ENCODE measurements at places on chromosomes 7 and 10.

DNA sequence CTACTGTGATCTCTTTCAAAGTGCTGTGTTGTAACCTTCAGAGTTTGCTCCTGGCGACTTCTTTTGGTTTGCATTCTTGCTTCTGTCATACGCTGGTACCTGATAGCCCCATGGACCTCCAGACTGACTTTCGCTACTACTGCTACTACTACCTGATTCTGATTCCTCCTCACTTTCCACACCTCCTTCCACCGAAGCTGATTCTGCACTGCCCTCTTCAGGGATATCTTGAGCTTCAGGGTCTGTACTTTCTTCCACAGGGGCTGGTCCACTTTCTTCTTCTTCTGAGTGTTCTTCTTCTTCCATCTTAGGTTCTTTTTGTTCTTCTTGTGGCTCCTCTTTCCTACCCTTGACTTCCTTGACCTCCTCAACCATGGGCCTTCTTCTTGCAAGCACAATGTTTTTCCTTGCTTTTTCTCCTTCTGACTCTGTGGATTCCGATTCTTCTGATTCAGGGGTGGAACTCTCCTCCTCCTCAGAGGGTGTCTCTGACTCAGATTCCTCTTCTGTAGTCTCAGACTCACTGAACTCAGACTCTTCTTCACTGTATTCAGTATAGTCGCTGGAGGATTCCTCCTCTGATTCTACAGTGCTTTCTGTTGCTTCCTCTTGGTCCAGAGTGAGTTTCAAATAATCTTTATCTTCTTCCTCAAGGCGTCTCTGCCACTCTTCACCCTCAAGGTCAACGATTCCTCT lies 992.2 kb downstream of the PCDH15 start:
- no peak for DNase-seq

GRCh38 chr10:69086001-69086509 lies 1.8 kb upstream of the SRGN start:
- no peak for DNase-seq

GRCh38 chr10:27319752-27320431 lies 79.3 kb upstream of the ACBD5 start:
- DNase-seq = no peak

DNA sequence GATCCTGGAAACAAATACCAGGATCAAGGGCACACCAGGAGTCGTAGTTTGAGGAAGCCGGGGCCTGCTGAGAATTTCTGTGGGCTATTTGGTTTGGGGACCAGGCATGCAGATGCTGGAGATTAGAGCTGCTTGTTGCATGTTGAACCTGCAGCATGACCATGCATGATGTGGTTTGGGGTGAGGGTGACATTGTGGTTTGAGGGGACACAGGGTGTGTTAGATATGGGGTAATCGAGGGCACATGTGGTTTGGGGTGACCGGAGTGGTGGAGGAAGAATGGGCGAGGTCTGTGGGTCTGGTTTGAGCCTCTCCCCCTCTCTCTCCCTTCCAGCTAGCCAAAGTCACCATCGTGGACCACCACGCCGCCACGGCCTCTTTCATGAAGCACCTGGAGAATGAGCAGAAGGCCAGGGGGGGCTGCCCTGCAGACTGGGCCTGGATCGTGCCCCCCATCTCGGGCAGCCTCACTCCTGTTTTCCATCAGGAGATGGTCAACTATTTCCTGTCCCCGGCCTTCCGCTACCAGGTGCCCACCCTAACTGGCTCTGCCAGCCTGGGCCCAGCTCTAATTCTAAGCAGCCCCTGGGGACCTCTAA lies 10.2 kb downstream of the NOS3 start:
- DNase-seq = no peak

DNA sequence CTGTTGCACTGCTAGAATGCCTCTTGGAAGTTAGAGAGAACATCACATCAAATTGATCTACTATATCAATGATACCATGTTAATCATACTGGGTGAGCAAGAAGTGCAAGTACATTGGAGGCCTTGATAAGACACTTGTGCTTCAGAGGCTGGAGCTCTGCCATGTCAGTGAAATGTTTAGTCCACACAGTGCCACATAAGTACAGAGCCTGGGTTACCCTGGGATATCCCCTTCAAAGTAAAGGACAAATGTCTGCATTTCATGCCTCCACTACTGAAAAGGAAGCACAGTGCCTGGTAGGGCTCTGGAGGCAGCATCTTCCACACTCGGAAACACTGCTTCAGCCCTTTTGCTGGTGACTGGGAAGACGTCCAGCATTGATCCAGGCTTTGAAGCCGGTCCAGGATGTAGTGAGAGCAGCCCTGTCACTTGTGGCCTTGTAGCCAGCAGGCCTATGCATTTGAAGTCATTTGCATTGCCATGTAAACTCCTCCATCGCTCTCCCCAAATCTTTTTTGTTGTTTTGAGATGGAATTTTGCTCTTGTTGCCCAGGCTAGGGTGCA lies 15.7 kb upstream of the STN1 start:
- no peak for DNase-seq

GRCh38 chr10:4073912-4074311 lies 288.9 kb upstream of the KLF6 start:
- no peak for DNase-seq

DNA sequence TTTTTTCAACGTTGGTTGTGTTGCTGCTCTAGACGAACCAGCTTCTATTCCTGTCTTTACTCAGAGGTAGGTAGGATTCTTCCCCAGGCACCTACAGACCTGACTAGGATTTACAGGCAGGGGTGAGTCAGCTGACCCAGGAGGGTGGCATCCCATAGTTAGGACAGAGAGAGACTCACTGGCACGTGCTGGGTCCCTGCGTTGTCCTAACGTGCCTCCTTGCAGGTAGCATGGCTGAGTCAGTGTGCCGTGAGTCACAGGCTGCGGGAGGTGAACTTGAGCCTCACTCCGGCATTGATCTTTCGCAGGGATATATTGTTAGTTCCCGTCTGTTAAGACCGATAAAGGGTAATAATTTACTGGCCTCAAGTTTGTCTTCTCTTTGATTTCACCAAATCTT lies 96.5 kb downstream of the PFKFB3 start:
- no peak for DNase-seq

GRCh38 chr10:99768556-99768955 lies 13.9 kb upstream of the ABCC2 start:
- DNase-seq = no peak

GRCh38 chr7:8082762-8083161 lies 114.2 kb downstream of the GLCCI1 start:
- no peak for DNase-seq

- DNase-seq = no peak
Measured at GRCh38 chr7:87507446-87507845, 32.0 kb upstream of the ABCB4 start.

GRCh38 chr7:129774359-129774758 lies 162.8 kb downstream of the NRF1 start:
- DNase-seq = no peak

DNA sequence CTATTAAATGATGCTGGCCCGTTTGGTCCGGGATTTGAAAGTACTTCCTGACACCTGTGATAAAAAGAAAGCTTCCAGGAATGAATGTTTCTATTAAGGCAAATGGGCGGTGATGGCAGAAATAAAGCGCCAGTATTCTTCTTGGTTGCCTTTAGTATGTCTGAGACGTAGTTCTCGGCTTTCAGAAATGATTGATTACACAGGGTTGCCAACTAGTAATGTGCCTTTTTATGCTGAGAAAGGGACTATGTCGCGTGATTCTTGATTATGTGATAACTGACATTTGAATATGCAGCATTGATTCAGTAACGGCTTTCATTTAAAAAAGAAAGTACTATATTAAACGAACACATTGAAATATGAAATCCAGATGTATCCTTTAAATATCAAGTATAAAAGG lies 13.9 kb downstream of the ZRANB1 start:
- no peak for DNase-seq

DNA sequence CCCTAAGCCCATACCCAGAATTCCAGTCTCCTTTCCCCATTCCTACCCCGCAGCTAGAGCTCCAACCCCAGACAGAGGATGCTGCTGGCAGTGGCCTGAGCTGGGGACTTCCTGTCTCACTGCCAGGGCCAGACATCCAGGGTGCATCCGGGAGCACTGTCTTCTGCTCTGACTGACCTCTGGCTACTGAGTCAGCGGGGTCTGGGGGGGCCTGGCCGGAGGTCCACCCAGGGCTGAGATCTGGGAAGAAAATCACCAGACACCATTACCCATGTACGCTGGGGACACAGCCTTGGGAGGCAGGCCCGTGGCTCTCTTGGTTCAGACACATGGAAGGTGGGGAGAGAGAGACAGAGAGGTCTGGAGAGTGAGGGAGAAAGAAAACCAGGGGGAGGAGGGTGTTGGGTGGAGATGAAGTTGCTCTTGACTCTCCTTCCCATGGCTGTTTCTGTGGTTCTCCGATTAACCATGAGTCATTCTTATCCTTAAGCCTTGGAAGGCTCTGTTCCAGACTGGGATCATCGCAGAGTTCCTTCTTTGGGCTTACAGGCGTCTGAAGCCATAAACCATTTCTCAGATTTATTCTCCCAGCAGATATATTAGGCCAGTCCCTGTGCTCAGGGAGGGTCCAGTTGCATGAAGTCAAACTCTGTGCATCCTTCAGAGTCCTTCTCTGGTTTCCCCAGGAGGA lies 23.6 kb downstream of the TSPAN15 start:
- DNase-seq = no peak

Measured in activated T-helper 1 cell treated with anti-CD3 and anti-CD28 coated beads, Interleukin-2, amount 50 U/mL, for 16 hours (primary cell).